ENCODE measurements at places on chromosomes 13 and 19.

DNA sequence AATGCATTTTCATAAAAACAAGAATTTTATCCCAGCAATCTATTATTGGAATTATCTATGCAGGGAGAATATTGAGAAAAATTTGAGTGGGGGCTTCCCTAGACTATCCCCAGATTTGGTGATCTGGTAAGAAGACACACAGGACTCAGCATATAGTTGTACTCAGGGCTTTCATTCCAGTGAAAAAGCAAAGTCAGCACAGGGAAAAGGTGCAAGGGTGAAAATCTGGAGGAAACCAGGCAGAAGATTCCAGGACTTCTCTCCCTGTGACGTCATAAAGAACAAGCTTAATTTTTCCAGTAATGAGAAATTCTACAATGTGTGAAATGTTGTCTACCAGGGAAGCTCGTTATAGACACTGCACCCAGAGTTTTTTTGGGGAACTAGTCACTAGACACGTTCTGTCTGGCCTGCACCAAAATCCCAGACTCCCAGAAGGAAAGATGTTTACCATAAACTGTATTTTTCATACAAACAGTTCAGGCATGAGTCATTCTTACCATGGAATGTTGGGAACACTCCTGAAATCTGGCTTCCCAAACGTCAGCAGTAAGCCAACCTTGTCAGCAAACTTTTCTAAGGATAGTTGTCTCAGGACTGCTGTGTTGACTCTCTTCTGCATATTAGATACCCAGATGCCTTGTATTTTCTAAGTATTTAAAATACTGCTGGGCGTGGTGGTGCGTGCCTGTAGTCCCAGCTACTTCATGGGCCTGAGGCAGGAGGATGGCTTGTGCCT is 107.4 kb downstream of the DNAJC3 start:
- no peak for DNase-seq

GRCh38 chr13:48545608-48546007 is 12.7 kb upstream of the RCBTB2 start:
- DNase-seq, result no peak

GRCh38 chr13:101552286-101552685 is 99.8 kb downstream of the ITGBL1 start:
- DNase-seq, result no peak

DNA sequence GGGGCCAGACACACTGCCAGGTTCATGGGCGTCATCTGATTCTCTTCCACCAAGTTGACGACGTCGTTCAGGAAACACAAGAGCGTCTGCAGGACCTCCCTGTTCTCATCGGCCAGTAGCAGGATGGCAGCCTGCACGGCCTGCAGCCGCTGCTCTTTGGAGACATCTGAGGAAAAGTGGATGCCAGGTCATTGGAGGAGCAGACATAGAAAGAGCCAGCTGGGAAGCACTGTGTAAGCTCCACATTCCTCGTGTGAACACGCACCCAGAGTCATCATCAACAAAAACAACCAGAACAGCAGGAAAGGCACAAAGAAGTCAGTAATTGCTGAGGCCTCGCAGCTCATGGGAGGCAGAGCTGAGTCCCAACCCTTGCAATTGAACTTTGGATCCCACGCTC is 96.5 kb downstream of the KL start:
- no peak for DNase-seq

DNA sequence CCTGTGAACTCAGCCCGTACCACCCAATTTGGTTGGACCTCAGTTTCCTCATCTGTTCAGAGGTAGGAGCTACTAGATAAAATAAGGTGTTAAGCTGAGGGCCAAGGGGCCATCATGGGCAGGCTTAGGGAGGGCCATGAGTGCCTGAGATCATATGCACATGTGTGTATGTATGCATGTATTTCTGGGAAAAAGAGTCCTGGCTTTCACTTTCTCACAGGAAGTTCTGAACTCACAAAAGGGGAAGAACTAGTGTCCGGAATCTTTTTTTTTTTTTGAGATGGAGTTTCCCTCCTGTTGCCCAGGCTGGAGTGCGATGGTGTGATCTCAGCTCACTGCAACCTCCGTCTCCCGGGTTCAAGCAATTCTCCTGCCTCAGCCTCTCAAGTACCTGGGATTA is 18.9 kb downstream of the TGFB1 start:
- no peak for DNase-seq

GRCh38 chr19:3684054-3684816 is 16.0 kb downstream of the PIP5K1C start:
- DNase-seq, result no peak

DNA sequence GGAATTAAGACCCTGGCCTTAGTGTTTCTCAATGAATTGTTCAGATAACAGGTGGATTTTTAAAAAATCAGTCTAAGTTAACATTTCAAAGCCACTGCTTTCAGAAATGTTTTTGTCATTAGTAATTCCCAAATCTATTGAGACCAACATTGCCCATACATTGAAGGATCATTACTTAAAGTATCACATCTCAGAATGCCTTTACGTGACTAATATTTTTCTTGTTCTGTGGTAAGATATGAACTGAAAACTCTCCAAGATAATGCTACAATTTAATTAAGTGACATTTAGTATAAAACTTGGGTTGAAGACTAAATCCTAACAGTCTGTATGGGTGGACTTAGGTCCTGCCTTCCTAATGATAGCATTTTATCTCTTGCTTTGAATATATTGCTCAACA is 59.4 kb upstream of the POSTN start:
- no peak for DNase-seq

DNA sequence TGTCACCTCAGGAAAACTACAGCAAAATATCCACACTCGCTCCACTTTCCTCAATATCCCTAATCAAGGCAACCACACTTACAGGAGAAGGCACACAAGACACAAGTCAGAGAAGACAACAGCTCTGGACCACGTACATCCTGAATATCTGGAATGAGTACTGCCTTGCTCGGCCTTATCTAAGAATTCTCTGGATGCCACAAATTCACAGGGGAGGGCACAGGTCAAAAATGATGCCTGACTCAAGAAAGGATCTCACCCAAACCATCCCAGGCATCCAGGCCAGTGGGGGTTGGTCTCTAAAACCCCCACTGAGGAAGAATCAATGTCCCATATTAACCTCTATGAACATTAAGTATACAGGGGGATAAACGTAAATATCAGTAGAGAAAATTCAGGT is 29.9 kb downstream of the ATP7B start:
- no peak for DNase-seq

GRCh38 chr19:12400633-12401502 is at the start of gene ZNF799:
TSS of gene ZNF799 (minus strand) at chr19:12401271. CDS start at chr19:12401070, 201 bp downstream.
- DNase-seq, result peak; percentile 98

DNA sequence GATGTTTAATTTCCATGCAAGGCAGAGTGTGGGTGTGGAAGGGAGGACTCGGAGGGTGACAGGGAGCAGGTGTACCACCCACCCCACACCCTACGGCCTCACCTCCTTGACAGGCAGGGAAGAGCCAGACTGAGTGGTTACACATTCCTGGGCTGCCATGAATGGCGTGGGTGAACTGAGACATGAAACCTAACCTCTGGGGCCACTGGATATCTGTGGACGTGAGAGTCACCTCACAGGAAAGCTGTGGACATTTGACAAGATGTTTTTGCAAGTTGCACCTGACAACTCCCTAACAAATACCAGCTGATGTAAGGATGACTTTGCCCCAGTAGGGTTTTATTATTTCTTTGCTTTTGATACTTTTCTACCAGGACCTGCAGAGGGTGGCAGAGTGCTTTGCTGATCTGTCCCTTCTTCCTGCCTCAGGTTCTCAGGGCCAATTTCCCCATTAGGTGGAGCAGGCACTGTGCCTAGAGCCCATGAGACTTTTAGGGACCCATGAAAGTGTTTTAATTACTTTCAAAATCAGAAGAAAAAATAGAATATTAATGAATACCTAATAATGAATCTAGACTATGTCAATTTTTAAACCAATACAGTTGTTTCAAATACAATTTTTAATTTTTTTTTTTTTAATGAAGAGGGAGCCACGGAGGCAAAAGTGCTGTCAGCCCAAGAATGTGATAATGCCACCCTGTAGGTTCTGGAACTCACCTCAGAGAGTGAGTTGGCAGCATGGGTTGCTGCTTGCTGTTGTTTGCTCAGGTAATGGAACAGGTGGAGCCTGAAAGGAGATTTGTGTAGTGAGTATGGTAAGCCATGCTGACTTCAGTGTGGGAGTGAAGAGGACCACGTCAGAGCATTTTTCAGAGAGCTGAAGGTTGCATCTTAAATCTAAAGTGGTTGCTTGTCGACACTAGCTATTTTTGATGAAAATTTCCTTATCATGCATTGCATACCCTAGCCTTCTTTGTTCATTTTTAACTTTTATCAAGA is 58.0 kb upstream of the CYSLTR2 start:
- no peak for DNase-seq

- DNase-seq, result no peak
These were observed 41.8 kb upstream of the ZNF429 start for GRCh38 chr19:21463449-21464105.

GRCh38 chr19:1774989-1775772 is 21.9 kb downstream of the ONECUT3 start:
- DNase-seq, result no peak

- DNase-seq, result no peak
These were observed 989 bp upstream of the SSC5D start for GRCh38 chr19:55486971-55487923.

DNA sequence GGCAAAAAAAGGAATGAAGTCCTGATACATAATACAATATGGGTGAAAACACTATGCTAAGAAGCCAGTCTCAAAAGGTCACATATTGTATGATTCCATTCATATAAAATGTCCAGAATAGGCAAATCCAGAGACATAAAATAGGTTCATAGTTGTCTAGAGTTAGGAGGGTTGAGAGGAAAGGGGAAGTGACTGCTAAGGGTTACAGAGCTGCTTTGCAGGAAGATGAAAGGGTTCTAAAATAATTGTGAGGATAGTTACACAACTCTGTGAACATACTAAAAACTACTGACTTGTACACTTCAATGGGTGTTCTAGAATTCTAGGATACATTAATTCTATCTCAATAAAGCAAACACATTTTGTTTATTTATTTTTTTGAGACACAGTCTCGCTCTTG is 25.7 kb downstream of the CAB39L start:
- DNase-seq, result no peak
